ENCODE measurements at places on chromosomes 4 and X.

GRCh38 chrX:632366-633042 is 1.9 kb downstream of the SHOX start:
- DNase-seq: no peak

GRCh38 chr4:128782076-128782715 is 27.3 kb upstream of the JADE1 start:
- DNase-seq: peak; percentile 30

- no peak for DNase-seq
Measured at GRCh38 chr4:136136601-136137000, 1395.7 kb downstream of the PCDH18 start.

GRCh38 chr4:17557880-17558279 is 19.1 kb upstream of the LAP3 start:
- DNase-seq: no peak

DNA sequence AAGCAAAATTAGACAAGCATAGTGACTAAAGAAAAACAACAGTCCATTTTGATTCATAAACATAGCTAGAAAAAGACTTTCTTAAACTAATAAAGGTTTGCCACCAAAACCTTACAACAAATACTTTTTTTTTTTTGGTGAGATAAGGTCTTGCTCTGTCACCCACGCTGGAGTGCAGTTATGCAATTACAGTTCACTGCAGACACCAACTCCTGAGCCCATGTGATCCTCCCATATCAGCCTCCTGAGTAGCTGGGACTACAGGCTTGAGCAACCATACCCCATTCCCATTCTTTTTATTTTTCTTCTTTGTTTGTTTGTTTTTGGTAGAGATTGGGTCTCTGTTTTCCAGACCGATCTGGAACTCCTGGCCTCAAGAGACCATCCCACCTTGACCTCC is 247.2 kb upstream of the ADGRL3 start:
- no peak for DNase-seq

GRCh38 chr4:155331478-155331877 is 45.3 kb downstream of the MAP9 start:
- DNase-seq: no peak

DNA sequence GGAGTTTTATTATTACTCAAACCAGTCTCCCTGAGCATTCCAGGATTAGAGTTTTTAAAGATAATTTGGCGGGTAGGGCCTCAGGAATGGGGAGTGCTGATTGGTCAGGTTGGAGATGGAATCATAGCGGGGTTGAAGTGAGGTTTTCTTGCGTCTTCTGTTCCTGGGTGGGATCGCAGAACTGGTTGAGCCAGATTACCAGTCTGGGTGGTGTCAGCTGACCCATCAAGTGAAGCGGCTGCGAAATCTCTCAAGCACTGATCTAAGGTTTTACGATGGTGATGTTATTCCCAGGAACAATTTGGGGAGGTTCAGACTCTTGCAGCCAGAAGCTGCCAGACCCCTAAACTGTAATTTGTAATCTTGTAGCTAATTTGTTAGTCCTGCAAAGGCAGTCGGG is 25.1 kb upstream of the SETD7 start:
- DNase-seq: no peak

DNA sequence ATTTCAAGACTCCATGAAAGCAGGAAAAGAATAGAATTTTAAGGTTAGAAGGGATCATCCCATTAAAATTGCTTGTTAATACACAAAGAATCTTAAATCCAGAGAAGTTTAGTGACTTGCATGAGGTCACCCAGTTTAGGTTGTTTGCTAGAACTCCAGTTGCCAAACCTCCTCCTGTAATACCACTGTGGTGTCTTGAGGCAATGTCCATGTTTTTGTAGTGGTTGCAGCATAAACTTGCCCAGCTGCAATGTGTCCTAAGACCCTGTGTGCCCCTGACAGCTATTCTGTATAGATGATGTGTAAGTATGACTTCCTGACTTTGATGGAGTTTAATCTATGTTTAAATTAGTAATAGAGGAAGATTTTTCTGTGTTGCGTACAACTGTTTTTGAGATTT is 6.3 kb downstream of the SFRP2 start:
- DNase-seq: no peak

DNA sequence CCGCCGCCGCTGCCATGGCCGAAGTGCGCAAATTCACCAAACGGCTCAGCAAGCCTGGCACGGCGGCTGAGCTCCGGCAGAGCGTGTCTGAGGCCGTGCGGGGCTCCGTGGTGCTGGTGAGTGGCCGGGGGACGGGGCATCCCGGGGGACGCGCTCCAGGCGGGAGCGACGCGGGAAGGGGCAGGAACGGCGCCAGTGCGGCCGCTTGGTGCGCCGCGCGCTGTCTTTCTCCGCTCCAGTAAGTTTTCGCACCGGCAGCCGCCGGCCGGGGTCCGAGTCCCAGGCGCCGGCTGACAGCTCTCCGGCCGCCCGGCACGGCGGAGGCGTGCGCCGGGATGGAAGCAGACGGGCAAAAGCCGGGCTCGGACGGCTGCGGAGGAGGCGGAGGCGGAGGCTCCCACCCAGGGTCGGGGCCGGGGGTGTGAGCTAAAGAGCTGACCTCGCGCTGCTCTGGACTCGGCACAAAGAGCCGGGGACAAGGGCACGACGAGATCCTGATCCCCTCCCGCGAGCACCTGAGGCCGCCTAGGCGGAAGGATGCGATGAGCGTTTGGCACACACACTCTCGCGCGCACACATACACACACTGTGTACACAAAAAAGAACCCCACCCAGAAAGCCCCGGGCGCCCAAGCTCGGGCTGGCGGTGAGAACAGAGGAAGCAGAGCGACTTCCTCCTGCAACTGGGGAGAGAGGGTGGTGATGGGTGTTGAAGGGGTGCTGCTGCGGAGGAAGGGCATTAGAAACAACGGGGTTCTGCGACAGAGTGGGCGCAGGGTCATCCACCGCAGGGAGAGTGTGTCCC is 545 bp downstream of the DOCK11 start:
- DNase-seq: peak; percentile 60

DNA sequence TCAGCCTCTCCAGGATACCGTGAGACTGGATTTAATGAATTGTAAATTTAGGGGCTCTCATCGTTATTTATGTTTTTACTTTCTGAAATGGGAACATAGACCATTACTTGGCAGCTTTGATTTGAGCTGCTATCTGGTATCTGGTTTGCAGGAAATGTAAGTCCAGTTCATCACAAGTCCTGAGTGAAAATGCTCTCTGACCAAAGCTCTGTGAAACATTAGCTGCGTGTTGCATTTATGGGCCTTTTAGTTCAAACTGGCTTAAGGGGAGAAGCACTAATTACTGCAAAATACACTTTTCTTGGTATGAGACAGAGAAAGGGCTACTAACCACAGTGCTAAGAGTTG is 420 bp downstream of the CC2D2A start:
- no peak for DNase-seq

- DNase-seq: no peak
Measured at GRCh38 chrX:3697220-3697684, 16.2 kb downstream of the PRKX start.

- no peak for DNase-seq
Measured at GRCh38 chr4:89549907-89550306, 242.3 kb upstream of the GPRIN3 start.

GRCh38 chrX:121504153-121504552 is 456.7 kb downstream of the GLUD2 start:
- no peak for DNase-seq

GRCh38 chr4:30002341-30002740 is 717.8 kb upstream of the PCDH7 start:
- DNase-seq: no peak

DNA sequence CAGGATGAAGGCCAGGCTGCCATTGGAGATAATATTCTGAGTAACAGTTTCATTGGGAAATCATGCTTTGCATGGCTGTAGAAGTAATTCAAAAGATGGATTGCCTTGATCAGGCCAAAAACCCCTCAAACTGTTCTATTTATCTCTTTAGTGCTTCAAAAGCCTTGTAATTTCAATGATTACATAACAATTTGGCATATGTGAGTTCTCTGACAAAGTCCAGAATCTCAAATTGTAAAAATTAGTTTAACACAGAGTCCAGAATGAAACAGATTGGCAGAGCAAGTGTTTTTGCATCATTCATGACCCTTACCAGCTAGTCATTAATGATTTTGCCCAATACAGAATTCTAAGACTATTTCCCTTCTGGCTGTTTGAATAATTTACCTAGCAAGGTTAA is 347.3 kb downstream of the SPRY1 start:
- no peak for DNase-seq

- no peak for DNase-seq
Measured at GRCh38 chrX:40149286-40150175, 51.8 kb upstream of the BCOR start.
